ENCODE measurements at places on chromosomes 3 and 15.

DNA sequence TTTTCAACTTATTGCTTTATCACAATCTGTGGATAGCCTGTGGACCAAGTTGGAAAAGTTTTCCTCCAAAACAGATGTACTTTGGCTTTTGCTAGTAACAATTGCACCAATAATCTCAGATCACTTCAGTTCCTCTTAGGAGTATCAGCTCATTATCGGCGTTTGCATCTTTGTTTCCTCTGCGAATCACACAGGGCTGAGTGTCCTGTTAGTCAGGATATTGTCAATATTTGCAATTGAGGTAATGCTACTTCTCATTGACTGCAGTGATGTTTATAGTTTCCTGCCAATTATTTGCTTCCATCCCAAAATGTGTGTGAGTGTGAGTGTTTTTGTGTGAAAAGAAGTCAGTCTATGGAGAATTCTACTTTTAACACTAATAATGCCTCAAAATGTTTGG, 545.0 kb downstream of the SI start:
- no peak for DNase-seq

DNA sequence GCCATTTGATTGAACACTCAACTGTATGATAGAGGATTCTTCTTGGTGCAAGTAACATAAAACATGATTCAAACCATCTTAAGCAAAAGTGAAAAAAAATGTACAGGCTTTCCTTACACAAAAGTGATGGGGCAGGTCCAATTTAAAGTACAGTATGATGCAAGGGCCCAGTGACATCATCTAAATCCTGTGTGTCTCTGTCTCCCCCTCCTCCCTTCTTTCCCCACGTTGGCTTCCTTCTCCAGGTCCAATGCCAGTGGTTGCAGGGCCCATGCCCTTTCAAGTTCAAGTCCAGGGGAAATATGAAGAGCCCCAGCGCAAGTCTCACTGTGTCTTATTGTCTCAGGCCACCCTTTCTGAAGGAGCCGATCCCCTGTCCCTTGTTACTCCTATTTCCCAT, 332.3 kb downstream of the SHQ1 start:
- DNase-seq, result no peak

DNA sequence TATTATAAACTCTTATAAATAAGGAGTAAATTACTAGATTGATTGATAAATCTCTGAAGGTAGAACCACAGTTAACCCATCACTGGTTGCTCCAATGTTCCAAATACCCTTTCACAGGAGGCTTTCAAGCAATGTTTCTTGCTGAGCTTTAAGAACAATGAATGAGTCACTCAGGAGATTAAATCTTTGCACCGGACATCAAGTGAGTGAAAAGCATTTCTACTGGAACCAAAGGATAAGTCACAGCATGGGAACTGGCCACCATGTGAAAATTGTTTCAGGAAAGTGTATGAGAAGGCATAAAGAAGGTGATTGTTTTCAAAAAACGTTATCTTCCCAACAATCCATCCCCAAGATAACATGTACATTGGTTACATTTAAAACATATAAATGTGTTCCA, 90.6 kb downstream of the CNTN3 start:
- no peak for DNase-seq

GRCh38 chr3:186099178-186099577, 9.7 kb downstream of the ETV5 start:
- no peak for DNase-seq

DNA sequence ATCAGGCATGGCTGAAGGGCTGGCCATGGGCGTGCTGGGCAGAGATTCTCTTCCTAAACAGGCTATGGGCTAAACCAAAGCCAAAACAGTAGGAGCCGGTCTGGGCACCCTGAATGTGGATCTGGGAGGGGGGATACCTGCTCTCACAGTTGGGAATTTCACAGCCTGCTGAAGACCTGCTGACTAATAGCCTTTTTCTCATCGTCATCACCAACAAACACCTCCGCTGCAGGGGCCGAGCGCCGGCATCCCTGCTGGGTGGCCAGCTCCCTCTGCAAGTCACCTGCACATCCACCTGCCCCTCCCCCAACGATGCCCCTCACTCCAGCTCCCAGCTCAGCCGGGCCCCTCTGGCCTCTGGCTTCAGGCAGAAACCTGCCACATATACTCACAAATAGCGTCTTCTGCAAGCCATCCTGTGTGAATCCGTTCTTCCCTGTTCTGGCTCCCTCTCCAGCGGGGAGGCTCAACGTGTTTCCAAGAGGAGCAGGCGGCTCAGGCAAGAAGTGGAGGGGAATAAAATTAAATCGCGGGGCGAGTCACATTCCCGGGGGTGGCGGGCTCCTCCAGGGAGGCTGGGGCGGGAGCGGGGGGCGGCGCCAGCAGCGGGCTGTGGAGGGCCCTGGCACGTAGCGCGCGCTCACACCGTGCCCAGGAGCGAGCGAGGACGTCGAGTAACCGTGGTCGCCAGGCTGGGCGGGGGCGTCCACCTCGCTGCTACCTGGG, 466 bp downstream of the IQSEC1 start:
- DNase-seq, result no peak

DNA sequence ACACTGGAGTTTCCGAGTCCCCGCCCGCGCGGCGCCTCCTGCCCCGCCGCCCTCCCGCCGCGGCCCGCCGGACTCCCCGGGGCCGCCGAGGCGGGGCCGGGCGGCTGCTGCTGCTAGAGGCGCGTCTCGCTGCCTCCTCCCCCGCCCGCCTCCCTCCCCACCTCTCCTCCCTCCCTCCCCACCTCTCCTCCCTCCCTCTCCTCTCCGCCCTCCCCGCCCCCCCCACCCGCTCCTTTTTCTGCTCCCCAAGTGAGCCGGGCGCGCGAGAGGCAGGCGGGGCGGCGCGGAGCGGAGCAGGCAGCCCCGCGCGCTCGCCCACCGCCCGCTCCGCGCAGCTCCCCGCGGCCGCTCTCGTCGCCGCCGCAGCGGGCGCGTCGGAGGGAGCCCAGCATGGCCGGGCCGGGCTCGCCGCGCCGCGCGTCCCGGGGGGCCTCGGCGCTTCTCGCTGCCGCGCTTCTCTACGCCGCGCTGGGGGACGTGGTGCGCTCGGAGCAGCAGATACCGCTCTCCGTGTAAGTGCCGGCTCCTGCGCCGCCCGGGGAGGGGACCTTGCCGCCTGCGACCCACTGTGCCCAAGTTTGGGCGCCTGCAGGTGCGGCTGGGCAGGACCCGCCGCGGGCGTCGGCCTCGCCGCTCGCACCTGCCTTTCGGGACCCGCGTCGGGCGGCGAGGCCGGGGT, at the start of gene CACNA2D3:
Gene CACNA2D3, plus strand, starts transcription at position 229 of the 679 bp plus-strand sequence.
- DNase-seq, result no peak

GRCh38 chr3:8320711-8321458, 180.7 kb upstream of the LMCD1 start:
- DNase-seq, result no peak

- no peak for DNase-seq
Observed at GRCh38 chr3:13042715-13043271, 30.4 kb downstream of the IQSEC1 start.

- DNase-seq, result no peak
Observed at GRCh38 chr3:129180461-129180860, 3.2 kb downstream of the CNBP start.

DNA sequence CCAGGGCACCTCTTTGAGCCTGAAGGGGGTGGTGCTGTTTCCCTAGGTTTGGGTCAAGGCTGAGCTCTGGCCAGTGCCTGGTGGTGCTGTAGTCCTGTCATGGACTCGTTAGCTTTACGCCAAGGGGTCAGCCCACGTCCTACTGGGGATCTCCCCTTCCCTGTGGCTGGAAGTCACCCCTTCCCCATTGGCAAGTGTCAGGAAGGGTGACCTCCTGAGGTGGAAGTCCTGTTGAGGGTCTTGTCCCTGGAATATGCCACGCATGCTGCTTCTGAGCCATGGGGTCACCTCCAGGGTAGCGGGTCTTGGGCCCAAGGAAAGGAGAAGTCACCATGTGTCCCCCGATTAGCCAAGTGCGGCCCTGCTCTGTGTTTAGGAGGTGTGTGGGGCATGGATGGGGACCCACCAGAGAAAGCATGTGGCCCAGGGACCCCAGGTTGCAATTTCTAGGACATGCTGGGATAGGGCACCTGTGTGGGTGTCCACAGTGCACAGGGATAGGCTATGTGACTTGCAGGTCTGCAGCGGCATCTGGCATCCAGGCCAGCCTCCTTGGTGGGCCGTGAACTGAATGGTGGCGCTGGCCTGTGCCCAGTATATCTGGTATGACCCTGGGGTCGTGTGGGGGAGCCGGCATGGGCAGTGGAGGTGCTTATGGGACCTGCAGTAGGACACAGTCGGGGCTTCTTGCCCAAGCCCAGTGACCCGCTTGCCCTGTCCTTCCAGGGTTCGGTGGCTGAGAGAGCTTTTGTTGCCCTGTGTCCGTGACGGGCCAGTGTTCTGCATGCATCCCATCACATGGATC, 226.7 kb downstream of the SNRPN start:
- no peak for DNase-seq

DNA sequence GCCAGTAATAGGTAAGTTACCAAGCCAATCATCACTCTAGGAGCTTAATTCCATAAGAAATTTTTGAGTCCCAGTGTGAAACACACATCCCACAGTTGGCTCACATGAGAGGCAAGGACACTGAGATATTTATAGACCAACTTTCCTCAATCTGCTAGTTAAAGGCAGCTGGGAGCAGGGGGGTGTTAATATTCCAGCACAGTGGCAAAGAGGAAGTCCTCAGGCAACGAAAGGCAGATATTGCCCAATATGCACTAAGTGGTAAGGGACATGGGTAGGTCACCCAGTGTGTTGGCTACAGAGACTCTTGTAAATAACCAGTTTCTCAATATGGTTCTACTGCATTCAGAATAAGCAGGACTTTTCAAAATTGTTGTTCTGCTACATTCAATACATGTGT, 61.0 kb downstream of the TOP2B start:
- no peak for DNase-seq

GRCh38 chr15:55587321-55588069, 650 bp downstream of the PYGO1 start:
- DNase-seq, result no peak

- DNase-seq, result no peak
Observed at GRCh38 chr3:94307588-94307987, 244.7 kb downstream of the NSUN3 start.

DNA sequence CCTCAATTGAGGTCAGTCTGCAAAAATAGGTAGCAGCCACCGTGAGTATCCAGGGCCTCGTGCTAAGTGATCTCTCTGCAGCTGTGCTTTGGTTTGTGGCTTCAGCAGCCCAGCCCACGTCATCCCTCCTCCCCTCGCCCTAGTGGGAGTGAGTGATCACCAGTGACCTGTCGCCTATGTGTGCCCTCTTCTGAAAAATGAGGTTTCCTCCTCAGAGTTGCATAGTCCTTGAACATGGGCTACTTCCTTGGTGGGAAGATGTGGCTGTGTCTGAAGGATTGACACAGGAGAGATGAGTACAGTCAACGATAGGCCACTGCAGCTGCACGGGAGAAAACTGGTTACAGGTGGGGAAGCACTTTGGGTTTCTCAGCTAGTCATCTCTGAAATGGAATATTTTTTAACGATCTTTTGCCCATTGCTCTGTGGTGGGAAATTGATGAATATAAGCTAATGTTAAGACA, 144.8 kb upstream of the BHLHE40 start:
- DNase-seq, result peak; percentile 43

DNA sequence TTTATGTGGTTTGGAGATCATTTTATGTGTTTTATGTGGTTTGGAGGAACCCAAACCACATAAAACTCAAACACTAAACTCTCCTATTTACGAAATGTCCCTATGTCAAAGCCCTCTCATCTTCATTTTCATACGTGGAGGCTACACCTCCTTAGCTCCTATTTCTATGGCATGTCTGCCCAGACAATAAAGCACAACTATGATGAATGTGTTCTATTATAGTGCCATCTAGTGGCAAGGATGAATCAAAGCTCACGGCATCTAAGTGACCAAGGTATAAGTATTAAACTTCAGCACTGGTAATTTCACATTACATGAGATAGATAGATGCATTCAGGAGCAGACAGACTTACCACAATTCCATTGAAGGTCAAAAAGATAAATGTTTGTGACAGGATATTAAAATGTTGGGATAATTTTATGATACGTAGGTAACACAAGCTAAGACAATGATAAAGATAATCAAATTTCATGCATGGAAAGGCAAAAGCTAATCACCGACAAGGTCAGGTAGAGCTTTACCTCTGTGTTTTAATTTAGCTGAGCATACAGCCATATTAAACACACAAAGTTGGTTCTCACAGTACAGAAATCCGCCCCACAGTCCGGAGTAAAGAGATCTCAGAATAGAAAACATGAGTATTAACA, 130.6 kb upstream of the FHIT start:
- DNase-seq, result peak; percentile 36

GRCh38 chr15:48720646-48721045, 75.1 kb upstream of the FBN1 start:
- DNase-seq, result no peak

DNA sequence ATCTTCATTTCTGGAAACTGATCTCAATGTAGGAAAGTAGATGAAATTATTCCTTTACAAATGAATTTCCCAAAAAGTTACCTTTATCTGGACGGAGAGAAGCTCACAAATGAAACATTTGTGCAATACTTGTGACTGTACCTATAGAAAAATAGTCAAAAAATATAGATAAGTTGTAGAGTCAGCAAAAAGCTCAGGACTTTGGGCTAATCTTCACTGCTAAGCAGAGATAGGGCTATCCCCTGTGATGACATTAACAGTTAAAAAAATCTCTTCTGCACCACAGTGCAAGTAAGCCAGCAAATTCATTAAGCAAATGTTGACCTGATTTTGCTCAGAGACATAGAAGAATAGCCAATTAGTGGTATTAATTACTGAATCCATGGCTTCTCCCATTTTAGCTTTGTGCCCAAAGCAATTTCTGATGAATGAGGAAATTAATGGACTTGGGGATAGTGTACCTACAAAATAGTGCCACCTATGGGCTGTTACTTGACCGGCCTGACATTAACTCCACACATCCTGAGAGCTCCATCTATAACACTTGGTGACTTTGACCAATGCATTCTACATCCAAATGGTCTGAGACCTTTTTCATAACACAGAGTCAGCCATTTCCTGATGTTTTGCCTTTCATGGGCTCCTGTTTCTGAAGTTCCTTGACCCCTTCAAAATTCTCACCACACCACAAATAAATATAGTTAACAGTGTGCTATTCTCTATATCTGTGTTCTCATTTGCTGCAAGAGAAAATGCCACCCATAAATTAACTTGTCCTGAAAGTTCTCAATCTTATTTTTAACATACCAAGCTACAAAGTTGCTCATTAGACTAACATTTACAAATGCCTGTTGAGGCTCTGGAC, 105.0 kb downstream of the SSR3 start:
- no peak for DNase-seq

- no peak for DNase-seq
Observed at GRCh38 chr3:39148435-39149058, 4.8 kb downstream of the CSRNP1 start.

GRCh38 chr3:23856286-23856685, 50.5 kb downstream of the UBE2E1 start:
- DNase-seq, result no peak

- DNase-seq, result no peak
Observed at GRCh38 chr3:170425491-170426239, 7.0 kb downstream of the CLDN11 start.

DNA sequence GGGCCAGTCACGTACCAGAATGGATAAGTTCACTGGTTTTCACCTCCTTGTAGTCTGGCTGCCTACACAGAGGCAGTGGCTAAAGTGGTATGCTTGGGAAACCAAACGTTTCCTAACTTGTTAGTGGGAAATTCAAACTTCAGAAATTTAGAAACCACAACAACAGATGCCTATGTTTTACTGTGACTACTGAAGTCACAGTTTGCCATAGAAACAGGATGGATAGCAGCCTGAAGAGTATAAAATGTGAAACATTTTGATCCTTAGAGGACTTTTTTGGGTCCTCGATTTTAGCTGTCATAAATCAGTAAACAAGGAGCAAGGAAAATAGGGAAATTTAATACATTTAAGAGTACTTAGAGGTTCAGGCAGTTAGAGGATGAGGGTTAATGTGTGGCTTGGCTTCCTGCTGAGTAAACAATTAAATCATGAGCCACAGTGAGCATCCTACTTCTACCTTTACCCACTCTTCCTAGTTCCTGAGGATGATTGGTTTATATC, 48.6 kb downstream of the CMSS1 start:
- no peak for DNase-seq
